ENCODE measurements at places on chromosomes 12 and 14. TPM values are rescaled to one million over a fixed set of nuclear protein-coding genes. Genes with fewer than 3 reads are reported as not detected.

- no peaks in the 10 kb centered on the region for H3K27me3 ChIP-seq
- peak overlapping the region; percentile 5 for H3K4me3 ChIP-seq
- no peaks in the 10 kb centered on the region for H3K36me3 ChIP-seq
- H3K4me1 ChIP-seq = peaks cover 10% of the 10 kb centered on the region
- peak overlapping the region; percentile 3 for H3K27ac ChIP-seq
Observed at GRCh38 chr12:91109148-91109564, 2.1 kb downstream of the LUM start.

DNA sequence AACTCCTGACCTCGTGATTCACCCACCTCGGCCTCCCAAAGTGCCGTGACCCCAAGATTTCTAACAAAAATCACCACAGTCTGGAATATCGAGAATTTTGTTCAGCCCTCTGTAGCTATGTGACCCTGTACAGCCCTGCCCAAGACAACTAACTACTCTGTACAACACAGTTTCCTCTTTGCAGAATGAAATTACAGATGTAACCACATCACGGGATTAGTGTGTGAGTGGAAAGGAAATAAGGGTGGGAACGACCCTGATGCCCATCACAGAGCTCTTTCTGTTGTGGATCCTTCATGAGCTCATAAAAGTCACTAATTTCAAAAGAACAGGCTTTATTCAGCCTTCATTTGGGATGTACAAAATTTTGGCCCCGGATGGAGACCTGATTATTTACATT lies 50.5 kb upstream of the KRR1 start:
- no peak overlapping the region for H3K4me3 ChIP-seq
- DNase-seq = no peak
- peaks cover 2% of the 10 kb centered on the region for H3K4me1 ChIP-seq
- no peaks in the 10 kb centered on the region for H3K27me3 ChIP-seq

The NOXRED1 gene
- total RNA-seq = not detected

- H3K36me3 ChIP-seq = no peaks in the 10 kb centered on the region
- no peaks in the 10 kb centered on the region for H3K27me3 ChIP-seq
- H3K4me1 ChIP-seq = peaks cover 43% of the 10 kb centered on the region
- H3K27ac ChIP-seq = no peak overlapping the region
Observed at GRCh38 chr12:49703647-49704137, 3.5 kb downstream of the FMNL3 start.

GRCh38 chr14:96863327-96863985 lies 66.3 kb downstream of the VRK1 start:
- DNase-seq = no peak
- no peak overlapping the region for H3K4me3 ChIP-seq
- H3K4me1 ChIP-seq = no peaks in the 10 kb centered on the region
- no peak overlapping the region for H3K27ac ChIP-seq
- no peaks in the 10 kb centered on the region for H3K27me3 ChIP-seq

DNA sequence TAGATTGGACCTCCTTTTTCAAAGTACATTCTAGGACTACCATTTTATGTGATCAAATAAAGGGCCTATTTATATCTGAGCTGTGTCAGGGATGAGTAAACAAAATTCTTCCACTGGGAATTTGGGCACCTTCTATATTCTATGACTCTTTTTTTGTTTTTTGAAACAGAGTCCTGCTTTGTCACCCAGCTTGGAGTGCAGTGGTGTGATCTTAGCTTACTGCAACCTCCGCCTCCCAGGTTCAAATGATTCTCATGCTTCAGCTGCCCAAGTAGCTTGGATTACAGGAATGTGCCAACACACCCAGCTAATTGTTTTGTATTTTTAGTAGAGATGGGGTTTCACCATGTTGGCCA lies 64.8 kb downstream of the DRAM1 start:
- no peak for DNase-seq
- H3K36me3 ChIP-seq = no peaks in the 10 kb centered on the region
- H3K27me3 ChIP-seq = no peaks in the 10 kb centered on the region
- peak overlapping the region; percentile 17 for H3K27ac ChIP-seq

- H3K36me3 ChIP-seq = no peaks in the 10 kb centered on the region
- H3K4me1 ChIP-seq = no peaks in the 10 kb centered on the region
- DNase-seq = no peak
- H3K4me3 ChIP-seq = no peak overlapping the region
- H3K27me3 ChIP-seq = no peaks in the 10 kb centered on the region
Observed at GRCh38 chr14:83483063-83483462, 1949.4 kb upstream of the SEL1L start.

- H3K4me1 ChIP-seq = peaks cover 17% of the 10 kb centered on the region
- no peak overlapping the region for H3K4me3 ChIP-seq
- no peak for DNase-seq
Observed at GRCh38 chr12:131867891-131868675, 26.3 kb upstream of the ULK1 start.

- no peaks in the 10 kb centered on the region for H3K27me3 ChIP-seq
- H3K4me1 ChIP-seq = no peaks in the 10 kb centered on the region
- no peak for DNase-seq
- no peaks in the 10 kb centered on the region for H3K36me3 ChIP-seq
Observed at GRCh38 chr14:78764240-78764639, 594.1 kb downstream of the NRXN3 start.

- no peaks in the 10 kb centered on the region for H3K36me3 ChIP-seq
- no peak overlapping the region for H3K4me3 ChIP-seq
- DNase-seq = no peak
- H3K4me1 ChIP-seq = no peaks in the 10 kb centered on the region
Observed at GRCh38 chr14:52609445-52610044, 56.9 kb downstream of the GPR137C start.

- peaks cover 5% of the 10 kb centered on the region for H3K27me3 ChIP-seq
- peaks cover 30% of the 10 kb centered on the region for H3K4me1 ChIP-seq
- peak; percentile 82 for DNase-seq
- no peak overlapping the region for H3K4me3 ChIP-seq
- H3K36me3 ChIP-seq = no peaks in the 10 kb centered on the region
Observed at GRCh38 chr14:103854822-103855733, 7.7 kb upstream of the PPP1R13B start.

The NYNRIN gene
- 34.4 TPM for total RNA-seq

The NPFF gene
- not detected for total RNA-seq

DNA sequence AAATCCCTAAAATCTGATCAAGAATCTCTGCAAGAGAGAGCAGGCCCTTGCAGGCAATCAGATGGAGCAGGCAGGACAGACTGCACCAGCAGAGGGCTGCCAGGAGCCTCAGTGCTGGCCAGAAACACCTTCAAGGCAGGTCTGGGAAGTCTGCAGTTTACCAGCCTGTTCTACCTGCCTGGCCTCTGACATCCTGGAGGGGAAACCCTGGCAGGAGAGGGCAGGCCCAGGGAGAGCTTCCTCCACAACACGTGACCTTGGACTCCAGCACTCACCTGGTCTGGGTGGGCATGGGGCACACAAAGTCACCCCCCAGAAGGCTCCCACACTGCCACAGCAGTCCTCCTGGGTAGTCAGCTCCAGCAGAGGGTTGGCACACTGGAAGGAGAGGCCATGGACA lies 56.0 kb downstream of the ISCA2 start:
- no peaks in the 10 kb centered on the region for H3K27me3 ChIP-seq
- peaks cover 47% of the 10 kb centered on the region for H3K4me1 ChIP-seq
- no peak for DNase-seq
- peaks cover 3% of the 10 kb centered on the region for H3K36me3 ChIP-seq

GRCh38 chr12:47267571-47267970 lies 187.8 kb upstream of the AMIGO2 start:
- no peak overlapping the region for H3K4me3 ChIP-seq
- DNase-seq = no peak
- no peaks in the 10 kb centered on the region for H3K4me1 ChIP-seq

- H3K27me3 ChIP-seq = no peaks in the 10 kb centered on the region
- H3K4me1 ChIP-seq = no peaks in the 10 kb centered on the region
- DNase-seq = no peak
- H3K36me3 ChIP-seq = no peaks in the 10 kb centered on the region
- no peak overlapping the region for H3K27ac ChIP-seq
Observed at GRCh38 chr14:57526942-57527341, 33.3 kb upstream of the CCDC198 start.

The NUAK1 gene
- total RNA-seq = 33.4 TPM

- H3K4me3 ChIP-seq = no peak overlapping the region
- no peaks in the 10 kb centered on the region for H3K36me3 ChIP-seq
- peaks cover 4% of the 10 kb centered on the region for H3K4me1 ChIP-seq
Observed at GRCh38 chr14:53124786-53125185, 28.3 kb downstream of the DDHD1 start.

The DHRS2 gene
- 2.2 TPM for total RNA-seq

DNA sequence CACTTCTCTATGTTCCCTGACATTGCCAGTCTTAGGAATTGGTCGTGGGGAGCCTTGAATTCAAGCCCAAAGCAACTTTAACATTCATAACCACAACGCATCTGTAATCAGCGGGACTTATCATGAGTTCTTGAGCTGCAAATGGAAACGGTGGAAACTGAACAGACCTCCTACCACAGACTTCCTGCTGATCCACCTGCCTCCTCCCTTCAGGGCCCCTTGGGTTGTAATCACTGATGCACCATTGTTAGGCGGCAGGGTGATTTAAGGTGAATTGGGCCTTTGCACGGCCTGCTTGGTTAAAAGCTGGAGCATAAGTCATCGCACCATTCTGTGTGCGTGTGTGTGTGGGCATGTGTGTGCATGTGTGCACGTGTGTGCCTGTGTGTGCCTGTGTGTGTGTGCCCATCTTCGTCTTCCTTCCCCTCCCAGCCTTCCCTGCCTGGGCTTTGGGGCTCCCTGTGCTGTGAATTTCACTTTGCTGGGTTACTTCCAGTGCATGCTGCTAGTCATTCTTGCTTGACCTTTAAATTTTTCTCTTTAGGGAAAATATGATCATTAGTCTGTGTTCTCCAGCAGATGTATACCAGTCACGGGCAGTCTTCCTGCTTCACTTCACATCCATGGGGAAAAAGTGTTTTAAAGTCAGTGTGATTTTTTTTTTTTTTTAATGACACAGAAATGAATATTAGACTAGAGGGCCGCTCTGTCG lies 29.1 kb downstream of the CHST11 start:
- H3K36me3 ChIP-seq = no peaks in the 10 kb centered on the region
- peaks cover 9% of the 10 kb centered on the region for H3K4me1 ChIP-seq
- H3K27me3 ChIP-seq = no peaks in the 10 kb centered on the region
- DNase-seq = no peak

The GYS2 gene
- total RNA-seq = not detected

DNA sequence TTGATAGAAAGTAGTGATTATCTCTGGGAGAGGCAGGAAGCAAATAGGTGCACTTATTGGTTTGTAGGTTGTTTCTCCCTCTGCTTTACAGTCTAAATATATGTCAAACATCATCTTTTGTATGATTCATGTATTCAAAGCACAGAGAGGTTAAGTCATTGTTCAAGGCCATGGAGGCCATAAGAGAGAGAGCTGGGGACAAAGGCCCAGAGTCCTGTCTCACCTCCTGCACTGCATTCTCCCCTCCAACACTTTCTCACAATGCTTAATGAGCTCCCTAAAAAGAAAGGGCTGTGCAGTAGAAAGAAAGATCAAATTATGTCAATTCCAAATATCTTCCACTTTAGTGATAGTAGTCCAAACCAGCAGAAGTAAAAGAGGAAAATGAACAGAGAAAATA lies 180.4 kb upstream of the DIO3 start:
- H3K27ac ChIP-seq = no peak overlapping the region
- no peaks in the 10 kb centered on the region for H3K27me3 ChIP-seq
- no peaks in the 10 kb centered on the region for H3K36me3 ChIP-seq
- no peaks in the 10 kb centered on the region for H3K4me1 ChIP-seq
- DNase-seq = no peak

- H3K36me3 ChIP-seq = no peaks in the 10 kb centered on the region
- no peaks in the 10 kb centered on the region for H3K4me1 ChIP-seq
- no peak for DNase-seq
- H3K4me3 ChIP-seq = no peak overlapping the region
- no peak overlapping the region for H3K27ac ChIP-seq
- peaks cover 30% of the 10 kb centered on the region for H3K27me3 ChIP-seq
Observed at GRCh38 chr12:4107436-4107878, 166.1 kb upstream of the CCND2 start.

DNA sequence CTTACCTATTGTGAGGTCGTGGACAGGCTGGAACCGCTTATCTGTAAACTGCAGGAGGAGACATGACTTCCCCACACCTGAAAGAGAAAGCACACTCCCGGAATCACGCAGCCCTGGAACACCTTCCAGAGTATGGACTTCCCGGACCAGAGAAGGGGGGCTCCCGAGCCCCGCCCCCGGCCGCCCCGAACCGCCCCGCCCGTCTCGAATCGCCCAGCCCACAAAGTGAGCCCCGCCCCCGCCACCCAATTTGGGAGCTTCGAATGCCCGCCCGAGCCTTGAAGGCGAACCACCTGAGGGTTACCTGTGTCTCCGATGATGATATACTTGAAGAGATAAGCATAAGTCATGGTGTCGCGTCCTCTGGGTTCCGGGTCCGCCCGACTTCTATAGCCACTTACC lies 235 bp downstream of the RAB2B start:
- DNase-seq = peak; percentile 92
- H3K4me3 ChIP-seq = peak overlapping the region; percentile 79
- peaks cover 25% of the 10 kb centered on the region for H3K4me1 ChIP-seq
- H3K27ac ChIP-seq = peak overlapping the region; percentile 91
- peaks cover 22% of the 10 kb centered on the region for H3K36me3 ChIP-seq

DNA sequence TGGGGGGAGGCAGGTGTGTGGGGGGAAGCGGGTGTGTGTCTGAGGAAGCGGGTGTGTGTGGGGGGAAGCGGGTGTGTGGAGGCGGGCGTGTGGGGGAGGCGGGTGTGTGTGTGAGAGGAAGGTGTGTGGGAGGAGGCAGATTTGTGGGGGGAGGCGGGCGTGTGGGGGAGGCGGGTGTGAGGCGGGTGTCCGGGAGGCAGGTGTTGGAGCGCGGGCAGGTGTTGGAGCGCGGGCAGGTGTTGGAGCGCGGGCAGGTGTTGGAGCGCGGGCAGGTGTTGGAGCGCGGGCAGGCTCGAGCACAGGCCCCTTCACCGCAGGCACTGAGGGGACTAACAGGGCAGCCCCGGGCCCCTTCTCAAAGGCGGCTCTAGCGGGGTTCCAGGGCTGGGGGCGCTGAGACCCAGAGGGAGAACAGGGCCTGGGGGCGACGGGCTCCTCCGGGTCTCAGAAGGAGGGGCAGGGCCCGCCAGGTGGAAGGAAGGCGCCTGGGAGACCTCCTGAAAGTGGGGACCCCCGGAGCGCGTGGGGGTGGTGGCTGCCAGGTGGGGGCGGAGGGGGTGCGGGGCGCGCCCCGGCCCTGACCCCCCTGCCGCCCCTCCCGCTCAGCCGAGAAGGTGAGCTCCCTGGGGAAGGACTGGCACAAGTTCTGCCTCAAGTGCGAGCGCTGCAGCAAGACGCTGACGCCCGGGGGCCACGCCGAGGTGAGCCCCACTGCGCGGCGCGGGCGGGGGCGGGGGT lies 3.2 kb downstream of the CRIP2 start:
- no peaks in the 10 kb centered on the region for H3K27me3 ChIP-seq
- H3K4me1 ChIP-seq = peaks cover 71% of the 10 kb centered on the region
- DNase-seq = peak; percentile 77
- peak overlapping the region; percentile 5 for H3K27ac ChIP-seq
- peaks cover 8% of the 10 kb centered on the region for H3K36me3 ChIP-seq

Data from suprapubic skin (tissue), 4 donors.